GM04503 (cell line): ENCODE measurements at places on chromosomes 12 and 14.

GRCh38 chr14:61584331-61584741 is 111.0 kb upstream of the HIF1A start:
- no peak for DNase-seq

DNA sequence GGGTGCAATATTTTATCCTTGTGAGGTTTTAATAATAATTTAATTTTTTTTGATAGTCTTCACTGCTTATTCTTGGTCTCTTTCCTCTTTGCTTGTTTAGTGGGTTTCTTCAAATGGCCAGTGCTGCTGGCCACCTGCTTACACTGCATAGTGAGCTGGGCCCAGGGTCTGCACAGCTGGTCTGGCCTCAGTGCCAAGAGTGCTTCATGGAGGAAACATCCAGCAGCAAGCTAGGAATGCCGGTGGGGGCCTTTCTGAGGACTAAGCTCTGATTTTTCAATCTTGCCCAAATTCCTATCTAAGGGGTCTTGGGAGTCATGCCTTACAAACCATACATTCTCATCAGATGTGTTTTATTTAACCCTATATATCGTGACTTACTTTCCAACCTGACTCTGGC is 13.3 kb upstream of the BDKRB2 start:
- DNase-seq = no peak

- no peak for DNase-seq
Observed at GRCh38 chr12:58860788-58861240, 59.5 kb downstream of the LRIG3 start.

DNA sequence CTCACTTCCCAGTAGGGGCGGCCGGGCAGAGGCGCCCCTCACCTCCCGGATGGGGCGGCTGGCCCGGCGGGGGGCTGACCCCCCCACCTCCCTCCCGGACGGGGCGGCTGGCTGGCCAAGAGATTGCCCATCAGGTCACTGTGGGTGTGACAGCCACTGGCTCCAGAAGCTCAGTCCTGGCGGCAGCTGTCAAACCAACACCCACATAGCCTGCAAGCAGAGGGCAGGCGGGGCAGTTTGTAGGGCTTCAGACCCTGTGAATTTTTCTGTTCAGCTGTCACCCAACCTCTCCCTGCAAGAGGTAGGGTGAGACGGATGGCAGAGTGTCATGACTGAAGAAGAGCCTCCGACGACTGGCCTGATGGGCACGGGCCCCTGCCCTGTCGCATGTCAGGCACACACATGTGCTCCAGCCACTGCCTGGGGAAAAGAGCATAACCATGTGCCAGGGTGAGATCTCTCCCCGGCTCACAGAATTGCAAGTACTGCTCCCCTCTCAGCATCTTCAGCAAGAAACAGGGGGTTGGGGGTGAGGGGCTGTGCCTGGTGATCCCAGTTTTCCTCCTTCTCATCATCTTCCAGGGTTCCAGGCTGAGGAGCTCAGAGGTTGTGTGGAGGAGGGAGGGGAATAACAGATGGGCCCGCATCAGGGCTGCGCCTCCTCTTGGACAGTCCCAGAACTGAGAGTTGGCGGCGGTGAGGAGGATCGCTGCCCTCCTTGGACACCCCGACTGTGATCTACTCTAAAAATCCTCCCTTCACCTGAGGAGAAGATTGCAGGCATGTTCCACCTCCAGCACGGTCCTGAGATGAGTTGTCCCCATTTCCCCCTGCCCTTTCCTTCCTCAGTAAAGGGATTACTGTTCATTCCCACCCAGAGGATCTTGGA is 11.2 kb upstream of the PRPH start:
- no peak for DNase-seq

- no peak for DNase-seq
Observed at GRCh38 chr12:11158885-11159444, 12.0 kb upstream of the SMIM10L1 start.

- DNase-seq = no peak
Observed at GRCh38 chr12:127675936-127676335, 591.0 kb upstream of the TMEM132C start.
